ENCODE measurements at places on chromosomes 6 and 20.
A peak's percentile ranks its signal among the peaks of the same experiment; 100 is the strongest.

DNA sequence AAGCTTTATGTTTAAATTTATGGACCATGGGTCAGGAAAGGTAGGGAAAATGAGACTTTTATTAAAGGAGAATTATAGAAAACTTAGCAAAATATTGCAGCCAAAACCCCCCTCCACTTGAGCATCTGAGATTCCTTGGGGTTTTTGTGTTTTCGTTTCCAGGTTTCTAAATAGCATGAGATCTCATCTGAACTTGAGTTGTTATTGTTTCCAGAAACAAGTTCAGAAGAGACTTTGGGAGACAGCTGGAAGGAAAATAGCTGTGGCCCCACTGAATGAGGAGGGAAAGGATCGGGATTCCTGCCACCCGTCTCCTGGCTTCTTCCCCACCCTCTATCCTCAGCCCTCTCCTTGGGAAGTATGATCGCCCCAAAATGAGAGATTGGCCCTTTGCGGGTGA is 75.5 kb downstream of the TBC1D7 start:
- DNase-seq = no peak

DNA sequence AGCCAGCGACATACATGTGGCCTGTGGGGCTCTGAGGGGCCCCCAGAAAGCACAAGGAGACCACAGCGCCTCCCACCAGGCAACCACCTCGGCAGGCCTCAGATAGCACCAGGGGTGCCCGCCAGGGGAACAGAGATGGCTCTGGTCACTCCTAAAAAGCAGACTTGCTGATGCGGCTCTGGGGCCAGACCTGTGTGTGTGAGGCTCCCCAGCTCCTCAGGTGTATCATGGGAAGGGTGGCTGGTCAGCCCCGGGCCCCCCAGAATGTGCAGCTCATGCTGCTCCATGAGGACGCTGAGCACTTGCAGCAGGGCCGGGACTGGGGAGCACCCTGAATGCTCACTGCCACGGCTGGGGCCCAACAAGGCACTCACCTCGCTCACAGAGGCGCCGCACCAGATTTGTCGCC is 60.2 kb downstream of the PYGB start:
- no peak for DNase-seq

GRCh38 chr6:53151676-53152075 is 3.0 kb upstream of the GCM1 start:
- DNase-seq = no peak

GRCh38 chr6:137589067-137589848 is 95.1 kb upstream of the OLIG3 start:
- peak; percentile 42 for DNase-seq

DNA sequence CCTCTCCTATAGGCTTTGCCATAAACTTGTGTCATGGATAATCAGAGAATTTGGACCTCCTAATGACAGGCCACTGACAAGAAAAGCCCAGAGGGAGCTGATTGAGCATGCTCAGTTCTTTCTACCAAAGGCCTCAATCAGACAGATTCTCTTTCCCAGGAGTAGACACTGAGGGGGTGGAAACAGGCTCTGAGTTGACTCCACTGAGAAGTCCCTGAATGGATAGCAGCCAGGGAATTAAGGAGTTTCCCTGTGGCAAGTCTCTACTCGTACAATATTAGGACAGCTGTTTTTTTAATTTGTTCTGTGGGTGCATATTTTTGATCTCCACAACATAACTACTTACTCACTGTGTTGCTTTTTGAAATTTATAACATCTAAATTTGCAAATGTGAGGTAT is 63.3 kb downstream of the SLC16A10 start:
- DNase-seq = no peak

DNA sequence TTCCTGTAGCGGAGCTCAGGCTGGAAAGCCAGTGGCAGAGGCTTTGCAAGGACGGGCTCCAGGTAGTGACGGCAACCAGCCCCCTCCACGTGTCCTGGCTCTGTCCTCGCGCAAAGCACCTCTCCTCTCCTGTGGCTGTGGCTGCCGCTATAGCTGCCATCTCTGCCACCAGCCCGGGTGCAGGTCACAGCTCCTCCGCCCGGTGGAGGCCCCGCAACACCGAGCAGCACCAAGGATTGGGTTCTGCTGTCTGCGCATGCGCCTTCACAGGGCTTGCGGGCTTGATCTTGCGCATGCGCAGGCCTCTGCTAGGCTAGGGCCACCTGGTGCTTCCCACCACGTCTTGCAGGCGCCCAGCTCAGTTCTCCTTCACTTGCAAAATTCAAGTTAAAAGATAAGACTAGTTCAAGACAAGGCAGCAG is 625.4 kb downstream of the QKI start:
- no peak for DNase-seq

DNA sequence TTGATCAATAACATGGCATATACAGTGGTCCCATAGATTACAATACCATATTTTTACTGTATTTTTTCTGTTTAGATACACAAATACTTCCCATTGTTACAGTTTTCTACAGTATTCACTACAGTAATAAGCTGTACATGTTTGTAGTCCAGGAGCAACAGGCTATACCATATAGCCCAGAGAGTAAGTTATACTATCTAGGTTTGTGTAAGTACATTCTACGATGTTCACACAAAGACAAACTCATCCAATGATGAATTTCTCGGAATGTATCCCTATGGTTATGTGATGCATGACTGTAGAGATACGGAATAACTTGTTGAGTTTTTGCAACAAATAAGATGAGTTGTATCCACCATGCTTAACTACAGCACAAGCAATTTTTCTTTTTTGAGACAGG is 3.6 kb upstream of the MYO6 start:
- no peak for DNase-seq

DNA sequence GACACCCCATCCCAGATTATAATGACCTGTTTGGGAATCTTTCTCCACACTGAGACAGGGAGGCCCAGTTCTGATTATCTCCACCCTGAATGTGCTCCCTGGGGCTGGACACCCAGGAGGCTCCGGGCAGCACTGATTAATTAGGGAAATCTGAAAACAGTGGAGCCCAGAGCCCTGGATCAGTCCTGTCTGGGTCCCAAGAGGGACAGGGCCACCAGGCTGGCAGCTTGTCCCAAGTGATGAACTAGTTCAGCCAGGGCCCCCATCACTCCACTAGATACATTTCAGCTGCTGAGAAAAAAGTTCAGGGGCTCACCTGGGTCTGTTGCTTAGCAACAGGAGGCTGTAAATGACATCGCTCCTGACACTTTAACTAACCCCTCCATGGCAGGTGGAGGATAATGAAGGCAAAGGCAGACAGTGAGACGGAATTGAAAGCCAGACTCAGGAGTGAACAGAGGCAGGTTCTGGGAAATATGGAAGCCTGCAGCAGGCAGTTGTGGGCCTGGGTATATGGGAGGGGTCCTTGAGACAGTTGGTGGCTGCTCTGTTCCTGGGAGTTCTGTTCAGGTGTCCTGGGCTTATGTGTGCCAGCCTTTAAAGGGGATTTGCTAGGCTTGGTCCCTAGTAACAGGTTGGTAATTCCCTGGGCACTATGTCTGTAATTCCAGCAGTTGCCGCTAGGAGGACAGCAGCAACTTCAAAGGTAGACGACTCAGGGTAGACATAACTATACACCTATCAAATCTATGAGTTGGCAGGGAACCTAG is 78.3 kb upstream of the CTNNBL1 start:
- peak; percentile 49 for DNase-seq

DNA sequence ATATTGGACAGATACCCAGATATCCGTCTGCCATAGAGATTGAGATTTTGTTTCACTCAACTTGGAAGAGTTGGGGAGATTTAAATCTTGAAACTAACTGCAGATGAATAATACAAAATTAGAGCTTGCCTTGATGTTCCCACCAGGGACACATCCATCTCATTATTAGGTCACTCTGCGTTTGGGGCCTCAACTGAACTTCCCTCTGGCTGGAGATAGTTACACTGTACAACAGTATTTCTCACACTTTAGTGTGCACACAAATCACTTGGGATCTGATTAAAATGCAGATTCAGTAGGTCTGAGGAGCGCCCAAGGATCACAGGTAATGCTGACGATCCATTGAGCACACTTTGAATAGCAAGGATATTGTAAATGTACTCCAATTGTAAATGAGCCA is 35.0 kb upstream of the ADTRP start:
- DNase-seq = no peak

Measured in GM18507 (cell line).